ENCODE measurements at places on chromosomes 3 and 15.

- no peak for DNase-seq
Observed at GRCh38 chr3:28186748-28187147, 54.7 kb upstream of the CMC1 start.

- no peak for DNase-seq
Observed at GRCh38 chr3:105728771-105729312, 140.0 kb downstream of the CBLB start.

GRCh38 chr3:178421069-178421468, 115.2 kb upstream of the KCNMB2 start:
- DNase-seq = no peak

DNA sequence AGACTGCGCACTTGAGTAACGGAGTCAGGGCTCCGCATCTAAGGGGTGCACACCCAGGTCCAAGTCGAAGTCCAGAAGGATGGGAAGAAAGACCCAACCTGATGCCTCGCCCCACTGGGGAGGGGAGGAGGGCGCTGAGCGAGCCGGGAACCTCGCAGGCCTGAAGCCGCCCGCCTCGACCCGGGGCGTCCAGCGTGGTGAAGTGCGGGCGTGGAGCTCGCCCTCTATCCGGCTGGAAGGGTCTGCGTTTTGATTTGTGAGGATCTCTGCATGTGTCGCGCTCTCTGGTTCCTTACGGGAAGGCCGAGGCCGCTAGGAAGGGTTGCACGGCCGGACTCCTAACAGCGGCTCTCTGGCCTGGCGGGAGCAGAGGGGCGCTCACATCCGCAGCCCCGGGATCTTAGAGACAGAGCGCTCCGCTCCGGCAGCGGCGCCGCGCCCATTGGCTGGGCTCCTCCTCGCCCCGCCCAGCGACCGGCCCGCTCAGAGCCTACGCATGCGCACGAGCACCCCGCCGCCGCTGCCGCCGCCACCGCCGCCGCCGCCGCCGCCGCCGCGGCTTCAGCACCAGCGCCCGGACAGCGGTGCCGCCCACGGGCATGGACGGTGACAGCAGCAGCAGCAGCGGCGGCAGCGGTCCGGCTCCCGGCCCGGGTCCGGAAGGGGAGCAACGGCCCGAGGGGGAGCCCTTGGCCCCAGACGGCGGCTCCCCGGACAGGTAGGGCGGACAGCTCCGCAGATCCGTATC, at the start of gene DISP2:
TSS of gene DISP2 (plus strand) at position 497 of the 748 bp plus-strand sequence. CDS start at position 600, 103 bp downstream.
- DNase-seq = peak; percentile 92

DNA sequence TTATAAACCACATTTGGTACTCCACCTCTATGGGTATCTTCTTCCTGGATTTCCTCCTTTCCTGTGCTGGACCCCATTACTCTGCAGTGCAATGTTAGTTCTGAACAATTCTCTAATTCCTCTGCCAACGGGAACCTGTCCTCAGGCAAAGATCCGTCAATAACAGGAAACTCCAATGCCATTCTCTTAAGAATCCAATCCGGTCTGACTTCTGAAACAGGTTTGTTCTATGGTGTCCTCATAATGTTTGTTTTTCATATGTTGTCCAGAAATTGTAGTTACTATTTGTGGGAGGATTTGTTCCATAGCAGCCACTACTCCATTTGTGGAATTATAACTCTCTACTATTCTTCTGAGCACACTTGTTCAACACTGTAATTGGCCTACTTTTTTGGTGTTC, 112.7 kb downstream of the TBL1XR1 start:
- no peak for DNase-seq

GRCh38 chr15:89389841-89390603, 55.4 kb upstream of the POLG start:
- no peak for DNase-seq

GRCh38 chr3:19866751-19867347, 67.2 kb downstream of the EFHB start:
- peak; percentile 21 for DNase-seq

GRCh38 chr3:119998166-119998565, 96.1 kb downstream of the GSK3B start:
- DNase-seq = no peak

DNA sequence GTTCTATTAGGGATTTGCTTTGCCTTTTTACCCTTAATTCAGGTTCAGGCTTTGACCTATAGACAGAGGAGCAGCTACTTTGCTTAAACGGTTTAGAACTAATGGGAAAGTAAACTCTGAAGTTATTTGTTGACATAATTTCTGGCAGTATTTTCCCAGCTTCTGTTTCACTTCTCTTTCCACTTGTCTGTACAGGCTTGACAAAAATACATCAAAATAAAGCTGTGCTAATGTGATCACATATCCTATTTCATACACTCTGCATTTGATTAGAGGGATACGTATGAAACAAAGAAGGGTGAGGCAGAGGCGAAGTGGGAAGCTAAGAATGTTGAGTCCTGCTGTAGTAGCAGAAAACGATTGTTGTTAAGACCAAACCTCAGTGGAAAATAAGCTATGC, 389.1 kb upstream of the RARB start:
- no peak for DNase-seq

GRCh38 chr3:197599089-197599765, 43.5 kb upstream of the BDH1 start:
- DNase-seq = peak; percentile 80

DNA sequence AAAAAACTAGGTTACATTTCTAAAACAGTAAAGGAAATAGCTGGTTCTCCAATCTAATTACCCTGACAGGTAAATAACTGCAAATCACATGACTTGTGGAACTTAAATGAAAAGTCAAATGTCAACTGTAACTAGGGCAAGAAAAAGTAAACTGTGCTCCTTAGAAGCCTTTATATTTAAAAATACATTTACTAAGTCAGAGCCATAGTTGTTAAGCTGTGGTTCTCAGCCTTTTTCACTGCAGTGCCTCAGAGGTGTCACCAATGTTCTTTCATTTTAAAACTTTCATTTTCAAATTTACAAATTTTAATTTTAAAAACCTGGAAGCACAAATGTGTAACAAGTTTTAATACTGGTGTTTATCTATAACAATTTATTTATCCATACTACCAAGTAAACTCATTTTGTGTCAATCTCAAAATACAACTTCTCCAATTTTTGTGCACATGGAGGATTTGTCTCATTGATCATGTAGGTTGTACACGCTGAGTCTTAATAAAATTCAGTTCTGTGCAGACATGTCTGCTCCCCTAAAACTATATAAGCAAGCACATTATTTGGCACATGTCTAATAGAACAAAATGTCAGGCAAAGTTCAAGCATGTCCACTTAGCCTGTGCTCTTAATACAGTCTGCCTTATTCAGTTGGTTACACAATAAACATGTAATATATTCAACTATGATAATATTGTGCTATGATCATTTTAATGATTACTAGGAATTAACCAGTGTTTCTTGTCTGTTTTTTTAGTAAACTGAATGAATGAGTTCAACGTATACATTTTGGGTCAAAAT, 70.4 kb downstream of the DLG1 start:
- DNase-seq = no peak

DNA sequence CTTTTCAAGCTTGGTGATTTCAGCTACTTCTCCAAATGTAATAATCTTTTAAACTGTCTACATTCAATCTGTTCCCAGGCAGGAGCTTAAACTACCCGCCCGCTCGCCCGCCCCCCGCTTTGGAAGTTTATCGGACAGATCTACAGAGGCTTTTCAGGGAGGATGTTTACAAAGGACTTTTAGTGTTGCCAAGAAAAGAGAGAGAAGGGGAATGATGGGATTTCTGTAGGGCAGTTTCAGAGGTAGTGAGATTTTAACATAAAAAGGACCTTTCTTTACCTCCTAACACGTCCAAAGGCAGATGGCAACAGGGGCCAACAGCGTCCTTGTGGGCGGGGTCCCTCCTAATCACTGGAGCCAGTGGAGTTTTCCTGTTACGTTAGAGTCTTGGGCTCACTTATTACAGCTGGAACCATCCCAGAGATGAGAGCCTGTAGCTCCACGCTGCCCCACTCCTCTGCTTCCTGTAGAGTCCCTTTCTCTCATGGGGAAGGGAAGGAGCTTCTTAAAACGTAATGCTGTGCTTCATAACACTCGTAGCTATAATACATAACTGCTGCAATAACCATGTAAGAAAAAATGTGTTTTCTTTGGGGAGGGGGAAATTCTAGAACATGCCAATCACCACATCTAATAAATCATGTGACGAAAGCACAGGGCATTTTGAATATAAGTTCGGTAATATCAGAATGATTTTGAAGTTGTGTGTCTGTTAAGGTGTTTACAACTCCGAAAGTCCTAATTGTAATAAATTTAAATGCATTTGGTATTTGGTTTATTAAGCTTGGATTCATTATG, 30.9 kb downstream of the HES1 start:
- no peak for DNase-seq

DNA sequence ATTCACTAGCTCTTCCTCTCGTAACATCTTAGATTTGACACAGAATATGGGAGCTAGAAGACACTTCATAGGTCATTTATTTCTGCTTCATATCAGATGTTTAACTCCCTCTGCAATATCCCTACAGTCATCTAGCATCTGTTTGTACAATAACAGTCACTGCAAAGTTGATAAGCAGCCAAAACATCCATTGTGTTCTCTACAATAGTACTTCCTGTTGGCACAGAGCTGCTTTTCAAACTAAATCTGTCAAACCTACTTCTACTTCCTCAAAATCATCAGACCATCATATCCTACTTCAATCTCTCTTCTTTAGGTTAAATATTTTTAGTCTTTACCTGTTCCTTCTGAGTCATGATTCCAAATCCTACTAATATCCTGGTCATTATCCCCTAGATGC, 233.2 kb downstream of the FGF12 start:
- DNase-seq = no peak

- DNase-seq = no peak
Observed at GRCh38 chr3:161103776-161104385, 1.3 kb downstream of the B3GALNT1 start.

DNA sequence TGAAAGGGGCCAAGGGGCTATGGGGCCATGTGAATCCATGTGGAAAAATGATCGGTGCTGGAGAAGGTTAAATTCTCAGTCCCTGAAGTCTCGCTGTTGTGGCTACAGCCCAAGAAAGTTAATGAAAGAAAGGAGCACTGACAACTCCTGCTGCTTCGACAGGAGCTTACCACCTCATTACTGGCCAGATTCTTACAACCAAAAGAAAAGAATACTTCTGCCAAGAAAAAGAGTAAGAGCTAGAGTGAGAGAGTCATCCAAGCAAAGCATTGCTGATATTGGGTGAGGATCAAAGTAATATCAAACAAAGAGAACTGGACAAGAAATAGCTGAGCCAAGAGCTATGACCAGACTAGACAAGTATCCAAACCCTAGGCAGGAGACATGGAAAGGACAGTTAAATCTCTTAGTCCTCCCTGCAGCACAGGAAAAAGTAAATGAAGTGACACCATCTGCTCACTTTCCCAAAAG, 348.4 kb upstream of the PLSCR5 start:
- no peak for DNase-seq

GRCh38 chr3:150278843-150279381, 129.2 kb upstream of the TSC22D2 start:
- DNase-seq = no peak

DNA sequence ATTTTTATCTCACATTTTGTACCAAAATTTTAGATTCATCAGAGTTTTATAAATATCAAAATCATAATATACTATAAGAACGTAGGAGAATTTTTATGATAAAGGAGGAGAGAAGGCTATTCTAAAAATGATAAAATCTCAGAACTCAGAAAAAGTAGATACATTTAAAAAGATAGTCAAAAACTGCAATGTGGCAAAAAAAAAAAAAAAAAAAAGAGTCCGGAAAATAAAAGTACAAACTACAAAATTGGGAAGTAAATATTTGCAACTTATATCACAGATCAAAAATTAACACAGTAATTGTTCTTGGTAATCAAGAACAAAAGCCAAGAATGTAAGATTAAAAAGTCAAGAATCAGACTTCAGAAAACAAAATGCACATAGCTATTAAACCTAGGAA, 332.1 kb downstream of the MCTP2 start:
- DNase-seq = no peak

DNA sequence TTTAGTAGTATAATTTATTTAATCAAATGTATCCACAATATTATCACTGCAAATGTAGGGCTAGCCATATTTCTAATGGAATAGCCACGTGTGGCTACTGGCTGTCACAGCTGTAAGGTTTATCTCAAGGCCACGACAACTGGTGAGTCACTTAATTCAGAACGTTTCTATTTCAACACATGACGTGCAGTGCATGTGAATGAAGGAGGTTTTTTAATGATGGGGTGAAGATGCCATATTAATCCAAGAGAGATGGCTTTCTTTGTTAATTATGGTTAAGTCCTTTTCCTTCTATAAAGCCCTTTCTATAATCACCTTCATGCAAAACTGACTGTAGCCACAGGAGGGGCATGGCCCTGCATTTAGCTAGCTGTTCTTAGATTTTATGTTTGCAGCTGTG, 212.0 kb downstream of the FEZF2 start:
- DNase-seq = no peak

GRCh38 chr3:62562017-62562416, 188.7 kb upstream of the FEZF2 start:
- DNase-seq = no peak

- DNase-seq = no peak
Observed at GRCh38 chr3:50323092-50323600, 601 bp upstream of the HYAL2 start.

DNA sequence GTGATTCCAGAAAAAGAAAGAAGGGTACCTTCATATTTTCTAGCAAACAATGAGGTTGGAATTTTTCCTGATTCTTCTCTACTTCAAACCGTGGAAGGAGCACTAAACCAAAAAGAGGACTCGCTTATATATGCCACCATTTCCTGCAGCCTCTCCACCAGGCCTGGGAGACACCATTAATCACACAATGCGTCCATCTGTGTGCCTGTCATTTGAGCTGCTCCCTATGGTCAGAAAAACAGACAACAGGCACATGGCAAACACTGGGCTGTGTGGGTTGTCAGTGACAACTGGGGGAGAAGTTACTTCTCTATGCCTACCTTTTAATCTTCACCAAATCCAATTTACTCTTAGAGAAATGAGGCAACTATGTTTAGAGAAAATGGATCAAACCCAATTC, 71.9 kb downstream of the NR2F2 start:
- DNase-seq = no peak

- DNase-seq = no peak
Observed at GRCh38 chr3:174444391-174444790, 414.7 kb upstream of the NAALADL2 start.
